ENCODE measurements at places on chromosomes 12 and 14. TPM values are rescaled to one million over a fixed set of nuclear protein-coding genes. Genes with fewer than 3 reads are reported as not detected.

Gene KRT6C
- 0.61 TPM for total RNA-seq

Gene CPNE6
- not detected for total RNA-seq

Gene CEBPE
- 0.08 TPM for total RNA-seq

- H3K4me1 ChIP-seq: no peaks in the 10 kb centered on the region
- H3K27me3 ChIP-seq: no peaks in the 10 kb centered on the region
- DNase-seq: no peak
- no peaks in the 10 kb centered on the region for H3K36me3 ChIP-seq
- H3K4me3 ChIP-seq: no peak overlapping the region
- no peak overlapping the region for H3K27ac ChIP-seq
Observed at GRCh38 chr14:98608071-98609060, 663.6 kb downstream of the BCL11B start.

GRCh38 chr12:114744691-114745090 lies 60.7 kb upstream of the TBX3 start:
- H3K27ac ChIP-seq: no peak overlapping the region
- no peaks in the 10 kb centered on the region for H3K4me1 ChIP-seq
- no peak for DNase-seq

DNA sequence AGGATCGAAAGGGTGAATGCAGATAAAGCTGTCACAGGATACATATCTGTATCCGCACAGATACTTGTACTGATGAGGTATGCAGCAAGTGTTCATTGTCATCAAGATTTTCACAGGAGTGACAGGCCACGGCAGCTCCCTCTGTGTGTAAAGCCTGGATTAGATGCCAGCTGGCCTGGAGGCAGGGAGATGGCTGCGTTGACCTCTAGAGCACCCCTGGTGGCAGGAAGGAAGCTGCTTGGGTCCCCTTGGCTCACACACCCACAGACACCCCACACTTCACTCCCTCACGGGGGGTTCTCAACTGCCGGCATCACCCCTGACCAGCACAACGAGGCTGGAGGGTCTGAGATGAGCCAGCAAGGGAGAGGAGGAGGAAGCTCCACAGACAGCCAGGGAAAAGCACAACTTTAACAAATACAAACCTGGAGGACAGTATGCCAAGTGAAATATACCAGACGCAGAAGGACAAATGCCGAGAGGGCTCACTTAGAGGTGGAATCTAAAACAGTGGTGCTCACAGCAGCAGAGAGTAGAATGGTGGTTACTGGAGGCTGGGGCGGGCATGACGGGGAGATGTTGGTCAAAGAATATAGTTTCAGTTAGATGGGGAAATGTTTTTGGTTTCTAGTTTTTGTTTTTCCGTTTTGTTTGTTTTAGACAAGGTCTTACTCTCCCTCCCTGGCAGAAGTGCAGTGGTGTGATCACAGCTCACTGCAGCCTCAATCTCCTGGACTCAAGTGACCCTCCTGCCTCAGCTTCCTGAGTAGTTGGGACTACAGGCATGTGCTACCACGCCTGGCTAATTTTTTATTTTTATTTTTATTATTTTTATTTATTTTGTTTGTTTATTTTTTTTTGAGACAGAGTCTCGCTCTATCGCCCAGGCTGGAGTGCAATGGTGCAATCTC lies 45.7 kb downstream of the TEAD4 start:
- H3K36me3 ChIP-seq: no peaks in the 10 kb centered on the region
- H3K4me3 ChIP-seq: no peak overlapping the region
- DNase-seq: no peak
- H3K27ac ChIP-seq: no peak overlapping the region
- H3K27me3 ChIP-seq: no peaks in the 10 kb centered on the region
- no peaks in the 10 kb centered on the region for H3K4me1 ChIP-seq

DNA sequence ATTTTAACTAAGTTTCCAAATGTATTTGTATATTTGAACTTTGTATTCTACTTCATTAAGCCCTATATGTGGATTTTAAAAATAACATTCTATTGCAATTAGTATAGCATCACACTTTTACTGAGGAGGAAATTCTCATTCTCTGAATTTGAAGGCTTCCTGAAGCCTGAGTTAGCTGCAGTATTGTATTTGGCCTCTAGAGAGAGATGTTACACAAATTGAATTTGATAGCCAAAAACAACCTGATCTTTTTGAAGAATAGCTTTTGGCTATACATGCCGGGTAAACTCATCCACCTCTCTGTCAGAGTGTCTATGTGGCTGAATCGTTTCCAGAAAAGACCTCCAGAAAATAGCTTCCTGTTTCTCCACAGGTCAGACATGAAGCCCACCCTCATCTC lies 316.5 kb upstream of the OR4E1 start:
- no peaks in the 10 kb centered on the region for H3K4me1 ChIP-seq
- no peak overlapping the region for H3K27ac ChIP-seq
- H3K27me3 ChIP-seq: no peaks in the 10 kb centered on the region
- H3K4me3 ChIP-seq: no peak overlapping the region

DNA sequence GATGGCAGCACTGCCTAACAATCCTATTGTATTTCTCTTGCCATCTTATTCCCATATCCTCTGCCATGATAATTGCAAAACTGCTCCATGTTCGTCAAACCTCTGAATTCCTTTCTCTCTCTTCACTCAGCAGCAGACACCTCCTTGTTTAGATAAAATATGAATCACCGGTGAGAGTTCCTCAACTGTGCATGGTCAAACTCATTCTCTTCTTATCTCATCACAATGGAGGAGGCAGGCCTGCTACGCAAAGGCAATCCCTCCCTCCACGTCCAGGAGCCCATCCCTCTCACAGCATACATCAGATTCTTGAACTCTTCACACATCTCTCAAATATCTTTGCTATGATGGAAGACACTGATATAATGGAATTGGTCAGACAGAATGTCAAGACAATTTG lies 90.1 kb upstream of the DAAM1 start:
- no peaks in the 10 kb centered on the region for H3K4me1 ChIP-seq
- H3K27ac ChIP-seq: no peak overlapping the region
- peaks cover 6% of the 10 kb centered on the region for H3K27me3 ChIP-seq
- H3K4me3 ChIP-seq: no peak overlapping the region
- H3K36me3 ChIP-seq: no peaks in the 10 kb centered on the region

- H3K27ac ChIP-seq: no peak overlapping the region
- H3K36me3 ChIP-seq: no peaks in the 10 kb centered on the region
- H3K4me1 ChIP-seq: peaks cover 5% of the 10 kb centered on the region
- no peaks in the 10 kb centered on the region for H3K27me3 ChIP-seq
- DNase-seq: no peak
Observed at GRCh38 chr12:13606290-13606689, 375.1 kb downstream of the GRIN2B start.
